Fibroblast of the aortic adventitia (primary cell): ENCODE measurements at places on chromosomes 16 and 17. TPM values are rescaled to one million over a fixed set of nuclear protein-coding genes. Genes with fewer than 3 reads are reported as not detected.

Gene HSD3B7
- total RNA-seq = 15.5 and 60.9 TPM in 2 replicates

Gene FBXO39
- 0.09 and 0.57 TPM in 2 replicates for total RNA-seq

Gene KRTAP9-8
- total RNA-seq = not detected in 2 replicates

Gene NOG
- not detected in 2 replicates for total RNA-seq

Gene KRT13
- total RNA-seq = not detected in 2 replicates

Gene METTL9
- total RNA-seq = 221 and 390 TPM in 2 replicates

Gene MYO15A
- total RNA-seq = 0.45 and 1.6 TPM in 2 replicates
